ENCODE measurements at places on chromosomes 7 and 10.
A peak's percentile ranks its signal among the peaks of the same experiment; 100 is the strongest.

- DNase-seq = no peak
- H3K36me3 ChIP-seq = no peaks in the 10 kb centered on the region
- H3K4me3 ChIP-seq = no peak overlapping the region
Measured at GRCh38 chr10:91567815-91568214, 65.1 kb downstream of the PPP1R3C start.

GRCh38 chr7:148390381-148390780, 200.2 kb upstream of the C7orf33 start:
- no peaks in the 10 kb centered on the region for H3K36me3 ChIP-seq
- no peak for DNase-seq
- peaks cover 4% of the 10 kb centered on the region for H3K4me1 ChIP-seq
- H3K27me3 ChIP-seq = peaks cover 26% of the 10 kb centered on the region
- H3K27ac ChIP-seq = no peak overlapping the region

GRCh38 chr7:88203401-88203800, 16.4 kb downstream of the SRI start:
- peaks cover 31% of the 10 kb centered on the region for H3K36me3 ChIP-seq
- no peaks in the 10 kb centered on the region for H3K27me3 ChIP-seq
- H3K4me3 ChIP-seq = no peak overlapping the region
- H3K27ac ChIP-seq = no peak overlapping the region
- no peak for DNase-seq

DNA sequence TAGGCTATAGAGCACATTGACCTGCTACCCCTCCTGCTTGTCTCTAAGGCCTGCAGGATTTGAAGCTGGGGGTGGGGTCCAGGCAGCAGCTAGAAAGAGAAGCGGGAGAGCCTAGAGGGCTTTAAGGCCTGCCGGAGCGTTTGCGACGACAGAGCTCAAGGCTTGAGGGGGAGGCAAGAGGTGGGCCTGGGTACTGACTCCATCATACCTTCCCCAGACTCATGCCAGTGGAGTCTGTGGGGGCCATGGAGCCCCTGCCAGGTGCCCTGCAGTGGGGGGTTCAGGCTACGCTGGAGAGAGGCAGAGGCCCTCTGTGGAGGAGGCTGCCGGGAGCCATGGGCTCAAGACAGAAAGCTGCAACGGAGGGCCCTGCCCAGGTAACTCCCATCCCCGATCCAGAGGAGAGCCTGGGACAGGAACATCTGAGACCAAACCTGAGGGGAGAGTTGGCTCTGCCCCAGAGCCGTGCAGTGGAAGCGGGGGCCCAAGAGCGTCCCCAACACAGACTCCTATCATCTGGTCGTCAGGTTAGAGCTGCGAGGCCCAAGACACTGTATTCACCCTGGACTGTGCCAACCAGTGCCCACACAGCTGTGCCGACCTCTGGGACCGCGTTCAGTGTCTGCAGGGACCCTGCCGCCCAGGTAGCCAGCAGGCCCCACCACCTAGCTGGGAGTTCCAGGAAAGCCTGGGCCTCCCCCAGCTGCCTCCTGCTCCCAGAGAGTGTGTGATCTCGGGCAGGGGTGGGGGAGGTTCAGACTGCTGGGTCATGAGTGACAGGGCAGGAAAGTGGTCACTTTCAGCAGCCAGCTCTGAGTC, 13.2 kb upstream of the ZNF862 start:
- no peaks in the 10 kb centered on the region for H3K4me1 ChIP-seq
- H3K36me3 ChIP-seq = no peaks in the 10 kb centered on the region
- H3K4me3 ChIP-seq = no peak overlapping the region

DNA sequence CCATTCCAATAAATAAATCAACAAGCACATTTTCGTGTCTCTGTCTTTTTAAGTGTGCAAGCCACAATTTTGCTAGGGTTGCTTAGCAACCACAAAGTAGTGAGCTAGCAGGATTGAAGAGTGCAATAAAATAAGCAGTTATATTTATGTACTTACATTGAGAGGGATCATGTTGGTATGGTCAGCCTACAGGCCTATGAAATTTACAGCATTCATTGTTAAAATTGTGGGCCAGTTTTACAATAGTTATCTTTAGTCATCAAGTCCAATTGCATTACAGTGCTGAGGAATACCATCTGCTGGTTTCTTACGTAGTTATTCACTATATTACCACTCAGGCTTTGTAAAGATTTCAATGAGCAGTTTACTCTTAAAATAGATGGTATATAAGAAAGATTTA, 192.5 kb upstream of the POT1 start:
- H3K27me3 ChIP-seq = no peaks in the 10 kb centered on the region
- no peak overlapping the region for H3K4me3 ChIP-seq
- H3K36me3 ChIP-seq = no peaks in the 10 kb centered on the region
- DNase-seq = no peak
- H3K4me1 ChIP-seq = peaks cover 5% of the 10 kb centered on the region

GRCh38 chr7:873367-874002, 2.9 kb upstream of the GET4 start:
- peaks cover 30% of the 10 kb centered on the region for H3K36me3 ChIP-seq
- DNase-seq = no peak
- H3K4me3 ChIP-seq = peak overlapping the region; percentile 67
- H3K27ac ChIP-seq = peak overlapping the region; percentile 90
- H3K27me3 ChIP-seq = no peaks in the 10 kb centered on the region

DNA sequence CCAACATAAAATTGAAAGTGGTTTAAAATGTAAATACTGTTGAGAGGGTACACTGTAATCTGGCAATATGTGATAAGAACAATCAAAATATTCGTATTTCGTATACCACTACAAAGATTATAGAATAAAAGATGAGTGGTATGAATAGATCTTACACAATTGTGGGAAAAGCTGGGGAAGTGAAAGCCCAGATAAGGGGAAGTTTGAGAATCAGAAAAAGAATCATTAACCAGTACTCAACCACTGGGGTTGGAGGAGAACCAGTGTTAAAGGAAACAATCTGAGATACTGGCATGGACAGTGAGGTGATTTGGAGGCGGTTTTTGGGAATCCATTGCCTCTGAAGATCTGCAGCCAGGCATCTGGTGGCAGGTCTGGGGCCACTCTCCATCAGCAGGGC, 59.7 kb upstream of the CDK14 start:
- DNase-seq = no peak
- no peaks in the 10 kb centered on the region for H3K27me3 ChIP-seq
- H3K36me3 ChIP-seq = no peaks in the 10 kb centered on the region
- no peak overlapping the region for H3K4me3 ChIP-seq
- H3K27ac ChIP-seq = no peak overlapping the region

DNA sequence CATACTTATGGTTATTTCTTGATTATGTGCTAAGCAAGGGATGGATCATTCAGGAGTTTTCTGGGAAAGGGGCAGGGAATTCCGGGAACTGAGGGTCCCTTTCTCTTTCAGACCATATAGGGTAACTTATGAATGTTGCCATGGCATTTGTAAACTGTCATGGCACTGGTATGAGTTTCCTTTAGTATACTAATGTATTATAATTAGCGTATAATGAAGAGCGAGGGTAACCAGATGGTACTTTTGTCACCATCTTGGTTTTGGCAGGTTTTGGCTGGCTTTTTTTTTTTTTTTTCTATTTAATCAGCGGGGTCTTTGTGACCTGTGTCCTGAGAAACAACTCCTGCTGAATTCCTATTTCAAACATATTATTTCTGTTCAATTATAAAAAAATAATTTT, 237.6 kb upstream of the PTER start:
- H3K27me3 ChIP-seq = no peaks in the 10 kb centered on the region
- no peak for DNase-seq
- no peak overlapping the region for H3K27ac ChIP-seq
- no peaks in the 10 kb centered on the region for H3K4me1 ChIP-seq
- no peaks in the 10 kb centered on the region for H3K36me3 ChIP-seq

DNA sequence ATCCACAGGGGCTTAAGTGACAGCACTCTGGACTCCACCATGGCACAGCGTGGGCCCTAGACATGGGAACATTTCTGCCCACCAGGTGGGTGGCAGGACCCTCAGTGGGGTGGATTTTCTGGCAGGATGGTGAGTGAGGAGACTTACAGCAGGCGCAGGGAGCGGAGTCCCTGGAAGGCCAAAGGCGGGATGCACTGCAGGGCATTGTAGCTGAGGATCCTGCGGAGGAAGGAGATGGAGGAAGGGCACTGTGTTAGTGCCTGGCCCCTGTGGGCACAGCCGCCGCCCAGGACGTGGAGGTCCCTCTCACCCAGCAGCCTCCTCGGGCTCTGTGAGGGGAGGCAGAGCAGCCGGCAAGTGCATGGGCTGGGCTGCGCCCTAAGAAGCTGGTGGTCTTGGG, 154.3 kb downstream of the SLIT1 start:
- H3K27me3 ChIP-seq = peaks cover 15% of the 10 kb centered on the region
- no peaks in the 10 kb centered on the region for H3K36me3 ChIP-seq
- DNase-seq = no peak
- no peak overlapping the region for H3K4me3 ChIP-seq
- peaks cover 5% of the 10 kb centered on the region for H3K4me1 ChIP-seq

DNA sequence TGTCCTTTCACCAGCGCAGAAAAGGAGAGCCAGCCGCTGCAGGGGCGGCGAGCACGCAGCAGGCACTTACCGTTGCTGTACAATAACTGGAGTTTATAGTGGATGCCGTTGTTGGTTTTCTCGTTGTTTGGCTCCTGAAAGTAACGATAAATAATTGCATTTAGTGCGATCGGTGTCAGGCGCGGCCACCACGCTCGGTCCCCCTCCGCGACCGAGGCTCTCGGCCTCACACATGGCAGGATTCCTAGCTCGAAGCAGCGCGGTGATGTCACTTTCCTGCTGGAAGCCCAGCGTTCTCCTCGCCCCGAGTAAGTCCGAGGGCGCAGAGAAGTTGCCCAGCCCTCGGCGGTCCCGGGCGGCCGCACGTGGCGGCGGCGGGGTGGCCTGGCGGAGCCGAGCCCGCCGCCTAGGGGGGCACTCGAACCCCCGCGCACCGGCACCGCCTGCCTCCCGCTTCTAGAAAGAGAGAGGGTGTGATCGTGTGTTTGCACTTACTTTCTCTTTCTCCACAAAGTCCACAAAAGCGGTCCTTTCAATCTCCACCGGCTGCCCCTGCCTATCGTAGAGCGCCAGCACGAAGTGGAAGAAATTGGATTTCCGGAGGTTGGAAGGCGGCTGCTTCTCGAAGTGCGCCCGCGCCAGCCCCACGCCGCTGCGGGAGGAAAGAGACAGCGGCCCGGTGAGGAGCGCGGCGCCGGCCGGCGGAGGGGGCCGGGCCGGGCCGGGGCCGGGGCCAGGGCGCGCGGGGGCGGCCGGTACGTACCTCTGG, 1.0 kb downstream of the EBF3 start:
- peaks cover 67% of the 10 kb centered on the region for H3K27me3 ChIP-seq
- peaks cover 4% of the 10 kb centered on the region for H3K36me3 ChIP-seq
- DNase-seq = peak; percentile 69

DNA sequence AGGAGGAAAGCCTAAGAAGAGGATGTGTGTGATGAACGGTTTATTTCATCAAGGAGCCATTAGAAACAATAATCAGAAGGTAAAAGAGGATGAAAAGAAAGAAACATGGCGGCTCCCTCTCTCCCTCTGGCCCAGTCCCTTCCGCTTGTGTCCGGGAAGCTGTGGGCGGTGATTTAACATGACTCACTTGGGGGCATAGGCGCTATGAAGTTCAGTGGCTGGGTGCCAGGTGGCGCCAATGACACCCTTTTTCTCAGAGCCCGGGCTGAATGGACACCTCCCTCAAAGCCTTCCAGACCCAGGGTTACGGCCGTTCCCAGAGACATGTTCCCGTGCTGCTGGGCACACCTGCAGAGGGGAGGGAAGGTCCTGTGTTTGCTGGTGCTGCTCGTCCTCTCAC, 244.0 kb downstream of the SKAP2 start:
- peaks cover 9% of the 10 kb centered on the region for H3K4me1 ChIP-seq
- no peaks in the 10 kb centered on the region for H3K36me3 ChIP-seq
- peaks cover 6% of the 10 kb centered on the region for H3K27me3 ChIP-seq
- no peak overlapping the region for H3K27ac ChIP-seq

DNA sequence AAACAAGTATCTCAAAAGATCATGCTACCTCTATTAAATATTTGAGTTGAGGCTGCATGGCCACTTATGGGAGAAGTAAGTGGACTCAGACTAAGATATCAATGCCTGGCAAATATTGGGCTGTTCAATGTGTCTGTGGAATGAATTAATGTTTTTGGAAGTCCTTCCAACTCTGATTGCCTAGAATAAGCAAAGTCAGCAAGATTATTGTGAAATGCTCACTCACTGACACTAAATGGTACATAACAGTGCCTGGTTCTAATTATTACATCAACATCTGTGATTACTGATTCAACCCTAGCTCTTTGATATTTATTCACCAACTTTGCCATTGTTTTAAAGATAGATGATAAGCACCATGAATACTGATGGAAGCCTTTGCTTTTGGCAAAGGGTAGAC, 45.5 kb upstream of the HDAC9 start:
- no peaks in the 10 kb centered on the region for H3K36me3 ChIP-seq
- H3K27me3 ChIP-seq = no peaks in the 10 kb centered on the region
- no peak for DNase-seq
- no peaks in the 10 kb centered on the region for H3K4me1 ChIP-seq
- H3K27ac ChIP-seq = no peak overlapping the region
- no peak overlapping the region for H3K4me3 ChIP-seq

DNA sequence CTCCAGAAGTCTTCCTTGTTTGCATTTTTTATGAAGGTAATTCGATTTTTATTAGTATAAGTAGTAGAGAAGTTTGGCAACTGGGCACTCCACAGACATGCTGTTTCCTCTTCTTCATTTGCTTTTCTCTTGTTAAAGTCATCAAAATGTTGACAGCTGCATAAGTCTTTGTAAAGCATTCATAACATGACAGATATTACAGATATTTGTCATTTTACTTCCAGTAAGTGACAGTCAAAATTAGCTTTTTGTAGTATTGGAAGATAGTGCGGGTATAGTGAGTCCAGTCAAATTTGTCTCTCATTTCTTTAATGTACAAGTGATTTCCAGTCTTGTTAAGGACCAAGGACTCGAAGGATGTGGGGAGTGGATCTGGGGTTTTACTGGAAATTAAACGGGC, 247.1 kb downstream of the LRMDA start:
- no peak overlapping the region for H3K4me3 ChIP-seq
- H3K36me3 ChIP-seq = no peaks in the 10 kb centered on the region
- DNase-seq = no peak
- H3K27me3 ChIP-seq = peaks cover 60% of the 10 kb centered on the region
- peaks cover 9% of the 10 kb centered on the region for H3K4me1 ChIP-seq
- no peak overlapping the region for H3K27ac ChIP-seq

DNA sequence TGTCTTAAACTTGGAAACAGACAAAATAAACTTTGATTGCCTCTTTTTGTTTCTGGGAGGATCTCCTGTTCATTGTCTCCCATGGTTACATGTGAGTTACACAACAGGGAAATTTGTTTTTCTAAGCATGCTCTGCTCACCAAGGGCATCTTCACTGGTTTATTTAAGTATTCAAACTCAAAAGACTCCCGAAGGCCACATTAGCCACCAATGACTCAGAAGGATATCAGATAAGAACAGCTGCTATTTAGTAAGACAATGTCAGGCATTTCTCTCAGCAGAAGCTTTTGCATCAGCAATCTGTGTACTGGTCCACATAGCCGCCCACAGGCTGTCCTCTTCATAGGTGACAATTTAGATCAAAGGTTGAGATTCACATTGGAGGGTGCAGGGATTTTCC, 19.3 kb downstream of the OR6B1 start:
- no peak for DNase-seq
- no peak overlapping the region for H3K27ac ChIP-seq
- H3K4me1 ChIP-seq = peaks cover 5% of the 10 kb centered on the region
- H3K4me3 ChIP-seq = no peak overlapping the region
- no peaks in the 10 kb centered on the region for H3K36me3 ChIP-seq

- H3K4me3 ChIP-seq = no peak overlapping the region
- H3K27me3 ChIP-seq = no peaks in the 10 kb centered on the region
- H3K4me1 ChIP-seq = peaks cover 15% of the 10 kb centered on the region
- no peaks in the 10 kb centered on the region for H3K36me3 ChIP-seq
- no peak for DNase-seq
Measured at GRCh38 chr7:36072620-36073019, 80.4 kb upstream of the EEPD1 start.

- H3K4me3 ChIP-seq = peak overlapping the region; percentile 25
- DNase-seq = no peak
- H3K27me3 ChIP-seq = peaks cover 9% of the 10 kb centered on the region
- peaks cover 13% of the 10 kb centered on the region for H3K36me3 ChIP-seq
- H3K4me1 ChIP-seq = peaks cover 22% of the 10 kb centered on the region
Measured at GRCh38 chr7:100173806-100174495, 3.2 kb downstream of the GPC2 start.

Data from type B pancreatic cell (in vitro differentiated cells).